Frontal cortex (tissue), 4 donors: ENCODE measurements at places on chromosomes 5 and 9. TPM values are rescaled to one million over a fixed set of nuclear protein-coding genes. Genes with fewer than 3 reads are reported as not detected.

The ADAMTS12 gene
- 1.2 TPM for total RNA-seq

The RGMB gene
- 34.6 TPM for total RNA-seq

DNA sequence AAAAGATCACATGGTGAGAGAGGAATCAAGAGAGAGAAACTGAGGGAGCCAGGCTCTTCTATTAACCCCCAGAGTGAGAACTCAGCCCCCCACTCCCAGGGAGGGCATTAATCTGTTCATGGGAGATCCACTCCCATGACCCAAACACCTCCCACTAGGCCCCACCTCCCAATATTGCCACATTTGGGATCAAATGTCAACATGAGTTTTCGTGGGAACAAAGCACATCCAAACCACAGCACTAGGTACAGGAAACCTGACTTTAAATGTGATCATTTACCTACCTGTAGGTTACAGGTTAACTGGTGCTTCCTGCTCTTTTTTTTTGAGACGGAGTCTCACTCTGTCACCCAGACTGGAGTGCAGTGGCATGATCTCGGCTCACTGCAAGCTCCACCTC lies 16.9 kb downstream of the NNT start:
- DNase-seq = no peak

DNA sequence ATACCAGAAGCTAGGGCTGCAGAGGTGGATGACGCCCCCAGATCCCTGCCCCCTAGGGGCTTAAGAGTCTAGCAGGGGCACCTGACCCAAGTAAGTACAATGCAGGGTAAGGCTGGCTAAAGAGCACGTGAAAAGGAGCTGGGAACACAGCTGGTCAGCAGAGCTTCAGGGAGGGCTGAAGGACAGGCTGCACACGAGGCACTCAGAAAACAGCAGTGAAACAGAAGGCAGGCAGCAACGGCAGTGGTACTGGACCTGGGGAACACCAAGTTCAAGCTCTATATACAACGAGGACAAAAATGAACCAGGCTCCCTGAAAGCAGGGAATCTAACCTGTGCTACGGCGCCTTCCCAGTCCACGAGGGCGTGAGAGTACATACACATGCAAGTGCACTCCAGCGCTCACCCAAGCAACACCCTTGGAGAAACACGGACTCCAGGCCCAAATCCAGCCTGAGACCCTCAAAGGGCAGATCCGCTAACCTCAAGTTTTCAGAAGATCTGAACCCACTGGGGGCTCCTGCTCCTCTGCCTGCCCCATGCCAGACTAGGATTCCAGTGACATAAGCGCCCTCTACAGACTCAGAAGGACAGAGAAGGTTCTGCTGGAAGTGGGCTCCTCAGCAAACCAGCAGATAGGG lies 57.4 kb downstream of the PSMB7 start:
- no peak for DNase-seq

DNA sequence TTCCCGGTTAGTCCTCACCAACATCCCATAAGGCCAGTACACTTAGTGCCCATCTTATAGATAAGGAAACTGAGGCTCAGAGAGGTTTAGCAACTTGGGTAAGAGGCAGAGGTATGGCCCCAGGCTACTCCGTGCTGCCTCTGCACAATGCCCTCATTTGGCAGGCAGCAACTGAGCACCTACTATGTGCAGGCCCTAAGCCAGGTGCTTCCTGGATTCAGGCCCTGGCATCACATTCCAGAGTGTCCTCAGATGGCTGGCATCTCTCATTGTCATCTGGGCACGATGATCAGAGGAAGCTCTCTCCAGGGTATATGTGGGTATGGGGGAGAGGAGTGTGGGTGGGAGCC lies 53.8 kb upstream of the PSD2 start:
- no peak for DNase-seq

GRCh38 chr5:107388141-107388861 lies 282.4 kb downstream of the EFNA5 start:
- no peak for DNase-seq

DNA sequence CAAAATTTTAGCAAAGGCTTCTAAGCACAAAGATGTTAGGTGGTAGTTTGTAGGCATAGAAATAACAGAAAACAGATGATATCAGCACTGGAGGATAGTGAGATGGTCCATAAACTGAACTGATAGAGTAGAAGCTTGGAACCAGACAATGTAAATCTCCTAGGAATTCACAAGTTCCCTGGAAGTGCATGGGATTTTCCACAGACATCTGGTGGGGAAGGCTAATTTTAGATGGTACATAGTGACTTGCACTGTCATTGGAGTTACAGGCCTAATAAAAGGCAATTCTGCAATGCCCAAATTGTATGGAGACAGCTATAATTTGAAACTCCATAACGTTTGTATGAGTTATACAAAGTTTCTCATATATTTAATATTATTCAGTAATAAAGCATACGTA lies 653.0 kb upstream of the MEF2C start:
- DNase-seq = no peak

DNA sequence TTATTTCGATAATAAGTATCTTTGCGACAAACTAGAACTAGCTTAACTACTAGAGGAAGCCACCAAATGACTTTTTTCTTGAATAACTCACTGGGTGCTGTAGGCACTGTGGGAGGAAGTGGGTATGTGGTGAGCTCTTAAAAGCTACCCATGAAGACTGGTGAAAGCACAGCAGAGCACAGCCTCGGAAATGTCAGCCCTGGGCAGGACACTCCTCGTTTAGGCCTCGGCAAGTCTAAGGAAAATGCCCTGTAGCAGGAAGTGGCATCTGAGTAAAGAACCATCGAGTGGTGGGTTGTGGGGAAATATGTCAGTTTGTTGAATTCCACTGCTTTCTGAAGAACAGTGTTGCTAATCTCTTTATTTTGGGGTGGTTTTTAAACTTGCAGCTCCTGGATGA lies 44.0 kb upstream of the NCS1 start:
- DNase-seq = no peak

DNA sequence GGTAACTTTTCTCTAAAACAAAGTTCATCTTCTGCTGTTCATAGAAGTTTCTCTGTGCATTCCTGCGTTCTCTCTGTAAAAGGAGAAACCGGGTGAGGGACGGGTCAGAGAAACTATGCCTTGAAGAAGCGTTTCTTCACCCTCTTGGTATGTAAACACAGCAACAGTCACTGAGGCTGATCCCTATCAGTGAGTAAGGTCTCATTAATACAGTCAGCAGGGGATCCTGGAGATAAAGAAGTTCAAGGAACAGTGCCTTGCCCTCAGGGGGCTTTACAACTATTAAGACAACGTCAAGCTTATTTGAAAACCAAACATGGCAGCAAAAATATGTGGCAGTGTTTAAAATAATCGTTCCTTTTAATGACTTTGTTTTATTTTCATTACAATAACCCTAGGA lies 202.9 kb upstream of the IL12B start:
- no peak for DNase-seq
